CD8-positive, alpha-beta T cell (primary cell): ENCODE measurements at places on chromosomes 1 and 21.

GRCh38 chr1:156407344-156407743 lies 38.3 kb downstream of the RHBG start:
- no peak for DNase-seq

- DNase-seq, result no peak
Measured at GRCh38 chr1:41493117-41493536, 8.6 kb upstream of the EDN2 start.

DNA sequence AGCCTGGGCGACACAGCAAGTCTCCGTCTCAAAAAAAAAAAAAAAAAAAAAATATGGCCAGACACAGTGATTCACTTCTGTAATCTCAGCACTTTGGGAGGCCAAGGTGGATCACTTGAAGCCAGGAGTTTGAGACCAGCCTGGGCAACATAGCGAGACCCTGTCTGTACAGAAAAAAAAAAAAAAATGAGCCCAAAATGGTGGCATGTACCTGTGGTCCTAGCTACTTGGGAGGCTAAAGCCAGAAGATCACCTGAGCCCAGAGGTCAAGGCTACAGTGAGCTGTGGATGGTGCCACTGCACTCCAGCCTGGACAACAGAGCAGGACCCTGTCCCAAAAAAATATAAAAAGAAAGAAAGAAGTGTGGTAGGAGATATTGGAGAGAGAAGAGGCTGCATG lies 1.7 kb upstream of the TESK2 start:
- DNase-seq, result no peak

GRCh38 chr1:43436371-43436770 lies 17.4 kb downstream of the HYI start:
- DNase-seq, result no peak

DNA sequence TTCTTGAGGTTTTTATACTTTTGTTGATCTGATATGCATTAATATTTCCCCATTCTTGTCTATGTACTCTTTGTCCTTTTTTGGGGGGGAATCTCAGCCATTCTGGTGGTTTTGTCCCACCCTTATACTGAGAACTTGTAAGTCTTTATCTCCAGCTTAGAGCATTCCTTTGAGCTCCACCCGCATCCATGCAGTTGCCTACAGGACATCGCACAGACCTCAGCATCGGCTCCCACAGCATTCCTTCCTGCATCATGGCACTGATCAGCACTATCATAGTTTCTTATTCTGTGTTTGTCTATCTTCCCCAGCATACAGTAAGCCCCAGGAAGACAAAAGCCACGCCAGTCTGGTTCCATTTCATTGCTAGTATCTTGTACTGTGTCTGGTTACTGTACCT lies 33.0 kb downstream of the HHAT start:
- DNase-seq, result no peak

GRCh38 chr1:212035835-212036605 lies 472 bp downstream of the DTL start:
- DNase-seq, result no peak

- no peak for DNase-seq
Measured at GRCh38 chr1:172970186-172970585, 80.6 kb downstream of the TNFSF18 start.

GRCh38 chr1:24793447-24794129 lies 48.3 kb downstream of the CLIC4 start:
- DNase-seq, result no peak

DNA sequence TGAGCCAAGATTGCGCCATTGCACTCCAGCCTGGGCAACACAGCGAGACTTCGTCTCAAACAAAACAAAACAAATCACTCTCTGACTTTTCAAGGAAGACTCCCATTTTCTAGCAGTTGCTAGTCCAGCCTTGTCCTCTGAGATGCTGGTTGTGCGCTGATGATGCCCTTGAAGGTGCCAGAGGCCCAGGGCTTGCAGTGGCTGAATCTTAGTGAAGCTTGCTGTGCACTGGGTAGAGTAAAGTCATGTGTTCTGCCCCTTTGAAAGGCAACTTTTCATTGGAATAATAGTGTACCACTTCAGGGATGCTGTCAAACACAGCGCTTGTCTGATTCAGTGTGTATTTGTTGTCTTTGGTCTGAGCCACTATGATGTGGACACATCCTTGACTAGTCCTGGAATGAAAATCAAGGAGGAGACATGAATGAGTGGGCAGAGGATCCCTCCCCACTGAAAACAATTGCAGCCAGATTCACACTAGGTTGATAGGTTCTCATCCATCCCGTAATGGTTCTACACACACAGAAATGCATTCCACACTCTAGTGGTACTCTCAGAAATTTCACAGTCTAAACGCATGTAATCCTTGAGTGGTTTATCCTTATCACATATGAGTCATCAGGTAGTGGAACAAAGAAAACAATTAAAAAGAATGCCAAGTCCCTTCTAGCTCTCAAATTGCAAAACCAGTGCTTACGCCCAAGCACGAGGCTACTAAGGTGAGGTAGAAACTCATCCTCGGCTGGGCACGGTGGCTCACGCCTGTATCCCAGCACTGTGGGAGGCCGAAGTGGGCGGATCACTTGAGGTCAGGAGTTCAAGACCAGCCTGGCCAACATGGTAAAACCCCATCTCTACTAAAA lies 17.8 kb upstream of the TDRD10 start:
- DNase-seq, result no peak

GRCh38 chr1:235093013-235093695 lies 35.5 kb downstream of the TOMM20 start:
- DNase-seq, result no peak

GRCh38 chr1:14774988-14775387 lies 176.5 kb downstream of the KAZN start:
- no peak for DNase-seq

- no peak for DNase-seq
Measured at GRCh38 chr1:9218917-9219316, 15.7 kb upstream of the H6PD start.

DNA sequence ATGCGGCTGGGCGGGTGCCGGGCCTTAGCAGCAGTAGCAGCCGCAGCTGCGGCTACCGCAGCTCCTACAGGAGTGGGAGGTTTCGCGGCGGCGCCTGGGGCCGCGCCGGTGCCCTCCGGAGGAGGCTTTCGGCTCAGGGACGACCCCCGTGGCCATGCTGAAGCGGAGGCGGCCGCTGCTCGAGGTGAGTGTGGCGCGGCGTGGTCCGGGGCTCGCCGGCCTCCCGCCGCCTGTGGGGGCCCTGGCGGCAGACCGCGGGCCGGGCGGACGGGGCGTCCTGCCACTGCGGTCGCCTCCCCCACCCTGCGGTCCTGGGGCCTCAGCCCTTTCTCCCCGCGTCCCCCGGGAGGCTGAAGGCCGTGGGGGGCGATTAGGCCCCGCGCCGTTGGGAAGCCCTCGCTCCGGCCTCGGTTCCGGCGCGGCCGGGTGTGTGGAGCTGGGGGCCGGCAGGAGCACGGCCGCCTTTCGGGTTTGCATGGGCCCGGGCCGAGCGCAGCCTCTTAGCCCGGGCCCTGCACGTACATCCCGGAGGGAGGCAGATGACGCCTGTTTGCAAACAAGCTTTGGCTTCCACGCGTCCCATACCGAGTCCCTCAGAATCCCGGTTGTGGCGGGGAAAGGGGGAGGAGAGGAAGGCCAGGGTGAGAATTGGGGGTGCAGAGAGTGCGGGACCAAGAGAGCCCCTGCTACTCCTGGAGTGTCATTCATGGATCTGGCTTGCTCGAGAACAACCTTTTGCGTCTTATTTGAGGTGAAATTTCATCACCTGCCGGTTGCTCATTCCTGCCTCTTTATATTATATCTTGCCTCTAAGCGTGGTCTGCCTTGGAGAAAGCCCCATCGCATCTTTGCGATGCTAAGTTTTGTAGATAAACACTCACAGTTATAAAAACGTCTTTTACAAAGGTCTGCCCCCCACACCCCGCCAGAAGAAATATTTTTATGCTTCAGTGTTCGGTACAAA lies 613 bp downstream of the ZFYVE9 start:
- no peak for DNase-seq

- DNase-seq, result no peak
Measured at GRCh38 chr1:236844499-236845271, 49.6 kb downstream of the MTR start.

GRCh38 chr1:30198795-30199403 lies 524.5 kb downstream of the MATN1 start:
- no peak for DNase-seq

DNA sequence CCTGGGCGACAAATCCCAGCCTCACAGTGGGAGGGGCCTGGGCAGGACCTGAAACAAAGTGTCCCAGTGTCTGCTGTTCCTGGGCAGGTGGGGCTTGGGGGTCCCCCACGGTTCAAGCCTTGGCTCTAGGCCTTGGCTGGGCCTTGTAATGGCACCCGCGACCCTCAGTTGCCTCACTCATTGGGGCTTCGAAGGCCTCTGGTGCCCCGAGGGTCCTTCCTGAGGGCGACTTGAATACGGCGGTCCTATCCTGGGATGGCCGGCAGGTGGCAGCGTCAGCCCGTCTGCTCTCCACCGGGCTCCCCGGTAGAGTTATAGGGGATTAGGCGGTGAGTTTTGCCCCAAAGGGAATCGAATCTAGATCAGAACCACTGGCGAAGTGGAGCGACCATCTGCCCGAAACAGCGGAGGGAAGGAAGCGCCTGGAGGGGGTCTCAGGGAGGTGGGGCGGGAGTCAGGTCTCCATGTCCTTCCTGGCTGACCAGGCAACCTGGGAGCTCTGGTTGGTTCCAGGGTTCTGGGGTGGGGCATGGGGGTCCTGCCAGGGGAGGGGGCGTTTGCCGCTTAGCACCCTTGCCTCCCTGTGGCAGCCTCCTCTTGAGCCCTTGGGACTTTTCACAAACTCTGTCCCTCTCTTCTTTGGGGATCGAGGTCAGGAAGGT lies 2.1 kb upstream of the PEX10 start:
- peak; percentile 85 for DNase-seq

DNA sequence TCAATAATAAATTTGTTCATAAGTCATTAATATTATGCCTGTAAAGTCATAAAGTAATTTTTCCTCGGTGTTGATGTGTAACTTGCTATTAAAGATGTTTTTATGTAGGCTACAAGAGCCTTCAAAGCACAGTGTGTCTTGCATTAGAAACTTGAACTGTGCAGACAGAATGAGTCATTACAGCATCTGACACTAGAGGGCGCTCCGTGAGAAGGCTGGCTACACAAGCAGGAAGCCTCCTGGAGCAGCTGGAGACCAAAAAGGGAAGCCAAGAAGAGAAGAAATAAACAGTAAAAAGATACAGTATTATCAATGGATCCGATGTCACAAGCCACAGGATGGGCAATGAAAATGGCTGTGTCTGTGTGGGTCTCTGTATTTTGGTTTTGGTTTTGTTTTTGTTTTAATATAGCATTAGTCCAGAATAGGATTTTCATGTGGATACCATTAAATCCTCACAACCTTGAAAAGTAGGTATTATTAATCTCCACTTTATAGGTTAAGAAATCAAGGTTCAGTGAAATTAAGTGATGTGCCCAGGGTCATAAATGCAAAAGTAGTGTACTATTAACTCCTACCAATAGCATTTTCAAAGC lies 16.1 kb upstream of the LRRC8D start:
- DNase-seq, result peak; percentile 68
